Activated CD4-positive, alpha-beta T cell treated with anti-CD3 and anti-CD28 coated beads for 1 hour (primary cell): ENCODE measurements at places on chromosomes 13 and 19.

DNA sequence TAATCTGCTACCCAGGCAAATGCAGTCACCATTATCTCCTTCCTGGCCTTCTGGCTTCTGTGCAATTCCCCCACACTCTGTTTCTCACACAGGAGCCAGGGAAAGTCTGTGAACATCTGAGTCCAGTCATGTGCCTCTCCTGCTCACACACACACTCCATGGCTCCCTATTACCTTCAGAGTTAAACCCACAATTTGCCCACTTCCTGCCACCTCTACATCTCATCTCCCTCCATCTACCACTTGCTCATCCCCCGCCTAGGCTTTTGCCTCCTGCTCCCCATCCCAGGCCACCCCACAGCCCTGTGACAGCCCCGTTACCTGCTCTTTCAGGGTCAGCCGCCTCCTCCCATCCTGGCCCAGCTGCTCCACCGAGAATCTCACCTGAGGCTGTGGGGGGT, 13.5 kb downstream of the IL12RB1 start:
- DNase-seq, result no peak

- DNase-seq, result no peak
These were observed 10.0 kb downstream of the ZNF383 start for GRCh38 chr19:37227996-37228395.

GRCh38 chr19:56964410-56964920, 123.9 kb upstream of the PEG3 start:
- DNase-seq, result no peak

- DNase-seq, result no peak
These were observed 167.6 kb downstream of the PTPRS start for GRCh38 chr19:5172859-5173630.

DNA sequence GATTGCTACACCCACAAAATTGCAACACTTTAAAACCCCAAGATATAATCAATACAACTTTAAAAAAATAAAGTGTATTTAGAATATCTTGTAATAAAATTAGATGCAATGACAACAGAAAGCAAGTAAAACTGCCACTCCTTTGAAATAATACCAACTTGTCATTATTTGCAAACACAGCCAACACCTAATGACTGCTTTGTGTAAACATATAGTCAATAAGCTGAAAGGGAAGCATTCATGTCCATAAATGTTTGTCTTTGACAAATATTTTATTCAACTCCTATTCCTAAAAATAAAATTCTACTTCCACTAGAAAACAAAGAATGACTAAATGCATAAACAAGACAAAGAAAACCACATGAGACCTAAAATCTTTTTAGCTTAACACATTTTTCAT, 6.6 kb downstream of the SMAD9 start:
- DNase-seq, result no peak

GRCh38 chr13:49217962-49218492, 2.1 kb upstream of the MLNR start:
- DNase-seq, result no peak

- DNase-seq, result no peak
These were observed 30.7 kb downstream of the ZNF793 start for GRCh38 chr19:37537391-37537947.

DNA sequence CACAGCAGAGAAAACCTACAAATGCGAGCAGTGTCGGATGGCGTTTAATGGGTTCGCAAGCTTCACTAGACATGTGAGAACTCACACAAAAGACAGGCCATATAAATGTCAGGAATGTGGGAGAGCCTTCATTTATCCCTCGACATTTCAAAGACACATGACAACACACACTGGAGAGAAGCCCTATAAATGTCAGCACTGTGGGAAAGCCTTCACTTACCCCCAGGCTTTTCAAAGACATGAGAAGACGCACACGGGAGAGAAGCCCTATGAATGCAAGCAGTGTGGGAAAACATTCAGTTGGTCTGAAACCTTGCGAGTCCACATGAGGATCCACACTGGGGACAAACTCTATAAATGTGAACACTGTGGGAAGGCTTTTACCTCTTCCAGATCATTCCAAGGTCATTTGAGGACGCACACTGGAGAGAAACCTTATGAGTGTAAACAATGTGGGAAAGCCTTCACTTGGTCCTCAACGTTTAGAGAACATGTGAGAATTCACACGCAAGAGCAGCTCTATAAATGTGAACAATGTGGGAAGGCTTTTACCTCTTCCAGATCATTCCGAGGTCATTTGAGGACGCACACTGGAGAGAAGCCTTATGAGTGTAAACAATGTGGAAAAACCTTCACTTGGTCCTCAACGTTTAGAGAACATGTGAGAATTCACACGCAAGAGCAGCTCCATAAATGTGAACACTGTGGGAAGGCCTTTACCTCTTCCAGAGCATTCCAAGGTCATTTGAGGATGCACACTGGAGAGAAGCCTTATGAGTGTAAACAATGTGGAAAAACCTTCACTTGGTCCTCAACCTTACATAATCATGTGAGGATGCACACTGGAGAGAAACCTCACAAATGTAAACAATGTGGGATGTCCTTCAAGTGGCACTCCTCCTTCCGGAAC, 16.8 kb downstream of the ZNF57 start:
- no peak for DNase-seq

DNA sequence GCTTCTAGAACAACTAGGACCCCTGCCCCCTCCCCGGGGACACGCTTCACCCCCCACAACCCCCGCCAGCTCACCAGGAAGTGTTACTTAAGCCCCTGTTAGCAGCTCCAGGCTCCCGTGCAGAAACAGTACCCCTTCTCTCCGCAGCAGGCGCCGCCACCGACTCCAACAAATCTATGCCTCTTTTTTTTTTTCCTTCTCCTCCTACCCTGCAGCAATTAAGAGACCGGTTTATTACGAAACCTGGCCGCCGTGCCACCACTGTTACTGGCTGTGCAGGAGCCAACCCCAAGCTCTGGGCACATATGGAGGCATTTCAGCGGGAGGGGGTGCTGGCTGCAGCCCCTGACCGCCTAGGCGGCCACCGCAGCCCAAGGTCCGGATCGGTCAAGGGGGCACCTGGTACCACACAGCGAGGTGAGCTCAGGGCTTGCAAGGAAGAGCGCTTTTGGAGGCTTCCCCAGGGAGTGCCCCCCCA, 2.4 kb downstream of the GADD45B start:
- DNase-seq, result no peak

- DNase-seq, result no peak
These were observed 19.5 kb upstream of the ARL11 start for GRCh38 chr13:49608651-49609331.

DNA sequence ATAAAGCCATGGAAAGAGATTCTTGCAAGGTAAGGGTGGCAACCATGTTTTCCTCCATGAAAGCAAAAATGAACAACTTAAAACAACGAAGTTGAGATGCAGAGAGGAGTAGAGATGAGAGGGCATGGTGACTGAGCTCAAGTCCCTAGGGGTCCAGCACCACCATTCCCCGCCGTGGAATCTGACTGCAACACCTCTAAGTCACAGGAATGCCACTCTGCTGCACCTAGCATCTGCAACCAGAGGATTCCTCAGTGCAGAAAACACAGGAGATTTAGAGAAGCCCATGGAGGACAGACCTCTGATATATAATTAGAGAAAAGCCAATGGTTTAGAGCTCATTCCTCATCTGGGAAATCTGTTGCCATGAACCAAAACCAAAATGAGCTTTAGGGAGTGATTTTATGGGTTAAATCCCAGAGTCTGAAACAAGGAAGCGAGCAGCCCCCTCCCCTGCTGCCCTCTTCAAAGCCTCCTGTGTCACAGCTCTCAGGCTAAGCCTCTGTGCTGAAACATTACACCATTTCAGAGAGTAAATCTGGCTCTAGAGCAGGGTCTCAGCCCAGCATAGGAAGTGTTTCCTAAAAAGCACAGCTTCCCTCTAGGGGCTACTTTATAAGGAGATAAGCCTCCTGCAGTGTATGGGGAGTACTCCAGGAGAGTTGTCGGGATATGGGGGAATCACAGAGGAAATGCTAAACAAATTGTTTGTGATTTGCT, 1043.6 kb downstream of the UQCRFS1 start:
- DNase-seq, result no peak

DNA sequence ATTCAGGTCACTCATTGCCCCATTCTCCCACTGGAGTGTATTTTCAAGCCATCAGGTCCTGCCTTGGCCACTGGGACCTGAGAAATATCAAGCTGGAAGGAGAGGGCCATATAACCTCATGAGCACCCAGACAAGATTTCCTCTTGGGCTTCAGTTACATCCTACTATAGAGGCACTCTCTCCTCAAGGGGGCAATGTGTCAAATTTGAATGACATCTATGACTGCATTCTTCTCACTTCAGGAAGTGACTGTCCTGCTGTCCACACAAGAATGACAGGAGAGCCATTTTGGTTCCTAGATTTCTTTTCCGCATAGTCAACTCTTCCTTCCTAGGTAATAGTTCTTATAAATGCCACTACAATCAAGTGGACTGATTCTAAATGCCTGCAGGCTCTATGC, 416.2 kb downstream of the DIAPH3 start:
- no peak for DNase-seq

GRCh38 chr19:4023600-4024398, 16.3 kb downstream of the PIAS4 start:
- DNase-seq, result no peak

- no peak for DNase-seq
These were observed 41.0 kb downstream of the MLLT1 start for GRCh38 chr19:6238643-6239281.

DNA sequence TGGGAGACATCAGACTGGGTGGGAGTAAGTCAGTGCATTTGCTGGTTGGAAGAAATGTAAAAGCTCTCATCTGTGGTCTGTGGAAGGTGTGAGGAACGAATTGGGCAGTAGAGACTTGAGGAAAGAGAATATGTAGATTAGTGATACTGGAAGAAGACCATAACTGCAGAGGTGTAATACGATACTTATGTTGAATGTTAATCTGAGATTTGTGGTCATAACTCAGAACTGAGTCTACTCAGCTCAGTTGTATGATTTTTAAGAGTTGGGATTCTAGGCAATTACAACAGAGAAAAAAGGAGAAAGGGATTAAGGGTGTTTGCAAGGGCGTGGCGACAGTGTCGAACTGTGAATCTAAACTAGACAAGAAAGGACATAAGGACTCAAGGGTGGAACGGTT, 3.2 kb upstream of the IL17D start:
- DNase-seq, result no peak

- DNase-seq, result no peak
These were observed 73.1 kb upstream of the OLFM4 start for GRCh38 chr13:52955472-52955874.

GRCh38 chr19:57682226-57682766, 519 bp downstream of the ZNF551 start:
- no peak for DNase-seq

DNA sequence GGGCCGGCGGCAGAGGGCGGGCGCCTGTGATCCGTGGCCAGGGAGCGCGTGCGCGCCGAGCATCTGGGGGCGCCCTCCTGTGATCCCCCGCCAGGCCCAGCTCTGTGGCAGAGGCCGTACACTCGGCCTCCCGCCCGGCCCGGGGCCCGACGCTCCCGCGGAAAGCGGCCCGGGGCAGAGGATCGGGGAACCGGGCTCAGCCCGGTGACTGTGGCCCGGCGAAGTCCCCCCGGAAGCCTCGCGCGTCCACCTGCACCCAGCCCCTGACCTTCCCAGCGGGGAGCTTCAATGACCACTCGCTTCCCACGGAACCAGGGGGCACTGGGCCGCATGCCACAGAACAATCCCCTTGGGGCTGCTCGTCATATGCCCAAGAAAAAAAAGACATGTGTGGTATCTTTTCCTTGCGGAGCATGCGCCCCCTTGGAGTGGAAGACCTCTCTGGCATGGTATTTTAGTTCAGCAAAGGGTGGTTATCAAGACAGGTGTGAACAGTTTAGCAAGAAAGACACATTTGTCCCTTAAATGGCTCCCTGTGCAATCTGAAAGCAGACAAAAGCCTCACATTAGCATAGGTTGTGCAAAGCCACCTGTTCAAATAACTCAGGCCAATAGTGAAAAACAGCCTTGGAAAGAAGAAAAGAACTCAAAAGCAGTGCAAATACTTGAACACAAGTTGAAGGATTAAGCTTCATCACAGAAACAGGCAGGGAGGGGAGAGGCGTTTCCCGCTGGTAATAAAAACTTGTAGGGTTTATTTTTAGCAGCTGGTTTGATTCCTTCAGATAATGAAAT, 290.9 kb upstream of the SOX21 start:
- DNase-seq, result no peak

- no peak for DNase-seq
These were observed 8.3 kb downstream of the GTF3A start for GRCh38 chr13:27432611-27433210.

DNA sequence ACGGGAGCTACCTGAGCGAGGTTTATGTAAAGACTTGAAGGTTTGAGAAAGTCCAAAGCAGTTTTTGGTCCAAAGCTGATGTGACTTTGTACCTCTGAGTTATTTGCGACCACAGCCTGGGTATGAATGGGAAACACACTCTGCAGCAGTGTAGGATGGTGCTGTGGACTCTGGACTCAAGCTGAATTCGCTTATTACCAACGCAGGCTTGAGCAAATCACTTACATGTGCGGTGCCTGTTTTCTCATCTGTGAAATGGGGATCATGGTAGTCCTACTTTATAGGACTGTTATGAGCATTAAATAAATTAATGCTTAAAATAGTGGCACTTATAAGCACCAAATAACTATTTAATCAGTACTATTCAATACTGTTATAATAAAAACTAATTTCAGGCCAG, 176.5 kb downstream of the PAN3 start:
- no peak for DNase-seq

GRCh38 chr13:114130131-114130836, 2.1 kb downstream of the RASA3 start:
- DNase-seq, result no peak

DNA sequence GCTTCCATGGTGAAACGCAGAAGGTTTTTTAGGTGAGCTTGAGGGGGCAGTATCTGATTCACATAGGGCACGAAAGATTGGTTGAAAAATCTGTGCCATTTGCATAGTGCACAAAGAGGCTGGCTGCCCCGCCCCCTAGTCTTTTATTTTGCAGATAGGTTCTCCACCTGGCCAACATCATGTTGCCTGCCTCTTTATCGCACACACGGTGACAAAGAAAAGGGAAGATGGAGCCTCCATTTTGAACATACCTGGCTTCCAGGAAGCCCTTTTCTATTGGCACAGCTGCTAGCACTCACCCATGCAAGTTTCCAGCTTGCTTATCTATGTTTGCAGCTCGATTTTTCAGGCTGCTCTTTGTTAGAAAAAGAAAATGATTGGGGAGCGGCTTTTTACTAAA, 316.2 kb upstream of the KLHL1 start:
- no peak for DNase-seq

GRCh38 chr13:108495646-108496361, 133.6 kb upstream of the MYO16 start:
- no peak for DNase-seq
